ENCODE measurements at places on chromosomes 13 and 19.

GRCh38 chr13:50936679-50937078 is 27.1 kb downstream of the RNASEH2B start:
- no peak for DNase-seq

GRCh38 chr13:20544201-20544923 is 18.7 kb upstream of the CRYL1 start:
- no peak for DNase-seq

- no peak for DNase-seq
These were observed 5.1 kb downstream of the ZNF599 start for GRCh38 chr19:34767951-34768350.

DNA sequence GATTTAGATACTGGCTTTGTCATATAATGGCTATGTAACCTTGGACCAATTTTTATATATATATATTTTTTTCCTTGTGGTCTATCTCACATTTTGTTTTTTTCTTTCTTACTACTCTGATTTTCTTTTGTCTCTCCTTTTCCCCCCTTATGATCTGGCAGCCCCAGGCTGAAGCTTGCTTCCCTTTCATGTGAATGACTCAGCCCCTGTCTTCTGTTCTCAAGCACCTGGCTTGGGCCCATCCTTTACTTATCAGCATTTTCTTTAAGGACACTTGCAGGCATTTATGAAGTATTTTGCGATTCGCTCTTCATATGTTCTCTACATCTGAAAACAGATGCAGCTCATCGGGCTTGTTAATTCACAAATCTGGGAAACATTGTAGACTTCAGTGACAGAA is 163.6 kb downstream of the SPRY2 start:
- no peak for DNase-seq

GRCh38 chr19:12871681-12872080 is 9.6 kb downstream of the DNASE2 start:
- DNase-seq: no peak

DNA sequence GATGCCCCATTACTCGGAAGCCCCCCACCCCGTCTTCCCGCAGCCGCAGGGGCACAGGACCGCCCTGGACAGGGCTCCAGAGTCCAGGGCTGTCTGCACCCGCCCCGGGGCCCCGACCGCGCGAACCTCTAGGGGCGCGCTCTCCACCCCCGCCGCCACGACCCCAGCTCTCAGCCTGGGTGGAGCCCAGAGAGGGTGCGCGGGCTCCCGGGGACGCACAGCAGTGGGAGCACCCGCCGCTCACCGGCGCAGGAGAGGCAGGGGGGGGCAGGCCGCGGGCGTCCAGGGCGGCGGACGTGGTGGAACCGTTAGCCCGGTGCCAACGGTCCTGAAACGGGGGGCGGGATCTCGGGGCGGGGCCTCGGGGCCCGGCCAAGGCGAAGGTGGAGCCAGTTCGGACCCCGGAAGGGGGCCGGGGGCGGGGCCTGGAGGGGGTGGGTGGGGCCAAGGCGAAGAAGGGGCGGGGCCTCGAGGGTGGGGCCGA is at the start of gene ATP8B3:
ATP8B3 (minus strand) TSS at position 335 of the 484 bp plus-strand sequence. CDS start 540 bp downstream, outside the sequence.
- DNase-seq: peak; percentile 87

GRCh38 chr19:582497-583197 is 7.0 kb upstream of the HCN2 start:
- no peak for DNase-seq

- no peak for DNase-seq
These were observed 35.3 kb upstream of the NPAS1 start for GRCh38 chr19:46984077-46985010.

DNA sequence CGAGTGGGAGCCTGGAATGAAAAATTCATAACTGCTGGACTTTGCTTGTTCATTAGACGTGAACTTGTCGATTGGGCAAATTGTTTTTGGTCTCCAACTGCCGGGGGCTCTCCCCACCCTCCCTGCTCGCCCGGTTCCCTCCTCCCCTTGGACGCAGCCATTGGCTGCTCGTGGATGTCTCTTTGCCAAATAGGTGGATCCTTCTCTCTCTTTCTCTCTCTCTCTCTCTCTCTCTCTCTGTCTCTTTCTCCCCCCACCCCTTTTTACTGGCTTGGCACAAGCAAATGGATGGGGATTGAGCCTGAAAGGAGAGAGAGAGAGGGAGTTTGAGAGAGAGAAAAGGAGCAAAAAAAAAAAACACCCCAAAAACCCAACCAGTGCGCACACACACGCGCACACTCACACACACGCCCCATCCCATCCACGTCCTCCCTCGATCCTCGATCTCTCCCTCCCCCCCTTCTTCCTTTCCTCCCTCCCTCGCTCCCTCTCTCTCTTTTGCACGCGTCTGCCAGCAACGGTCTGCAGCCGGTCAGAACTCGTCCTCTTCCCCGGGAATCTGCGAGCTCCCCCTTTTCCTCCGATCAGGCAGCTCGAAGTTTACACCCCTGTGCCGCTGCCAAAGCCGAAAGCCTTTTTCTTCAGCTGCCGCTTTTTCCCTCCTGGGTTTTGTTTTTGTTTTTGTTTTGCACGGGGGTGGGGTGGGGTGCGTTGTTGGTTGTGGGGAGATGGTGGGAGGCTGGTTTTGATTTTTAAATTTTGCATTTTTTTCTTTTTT is 27.8 kb downstream of the NFIX start:
- DNase-seq: no peak

GRCh38 chr19:12064590-12065538 is at the start of gene ZNF844:
Gene ZNF844, plus strand, starts transcription at chr19:12064731. Its CDS starts 143 bp downstream, at chr19:12064874.
- DNase-seq: peak; percentile 78

DNA sequence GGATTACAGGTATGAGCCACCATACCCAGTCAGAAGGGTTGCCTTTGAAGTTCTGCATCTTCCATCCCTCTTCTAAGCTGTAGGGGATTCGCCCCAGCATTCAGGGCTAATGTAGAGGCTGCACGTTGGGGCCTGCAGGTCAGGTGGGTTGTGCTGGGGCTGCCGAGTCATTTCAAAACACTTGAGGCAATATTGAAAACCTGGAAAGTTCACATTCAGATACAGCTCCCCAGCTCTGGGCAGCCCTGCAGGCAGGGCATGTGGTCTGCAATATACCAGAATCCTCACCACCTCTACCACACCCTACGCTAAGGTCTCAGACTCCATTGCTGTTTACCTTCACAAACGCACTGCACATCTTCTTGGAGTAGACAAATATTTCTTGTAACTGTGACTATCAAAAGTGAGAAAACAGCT is 24.6 kb downstream of the CCNE1 start:
- DNase-seq: no peak

- no peak for DNase-seq
These were observed 46.8 kb upstream of the SACS start for GRCh38 chr13:23480324-23480723.

DNA sequence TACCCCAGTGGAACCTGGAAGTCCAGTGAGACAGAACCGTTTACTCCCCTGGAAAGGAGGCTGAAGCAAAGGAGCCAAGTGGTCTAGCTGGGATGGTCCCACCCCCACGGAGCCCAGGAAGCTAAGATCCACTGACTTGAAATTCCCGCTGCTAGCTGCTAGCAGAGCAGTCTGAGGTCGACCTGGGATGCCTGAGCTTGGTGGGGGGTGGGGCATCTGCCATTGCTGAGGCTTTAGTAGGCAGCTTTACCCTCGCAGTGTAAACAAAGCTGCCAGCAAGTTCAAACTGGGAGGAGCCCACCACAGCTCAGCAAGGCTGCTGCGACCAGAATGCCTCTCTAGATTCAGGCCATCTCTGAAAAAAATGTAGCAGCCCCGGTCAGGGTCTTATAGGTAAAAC is 437.0 kb downstream of the SUCLA2 start:
- DNase-seq: no peak

DNA sequence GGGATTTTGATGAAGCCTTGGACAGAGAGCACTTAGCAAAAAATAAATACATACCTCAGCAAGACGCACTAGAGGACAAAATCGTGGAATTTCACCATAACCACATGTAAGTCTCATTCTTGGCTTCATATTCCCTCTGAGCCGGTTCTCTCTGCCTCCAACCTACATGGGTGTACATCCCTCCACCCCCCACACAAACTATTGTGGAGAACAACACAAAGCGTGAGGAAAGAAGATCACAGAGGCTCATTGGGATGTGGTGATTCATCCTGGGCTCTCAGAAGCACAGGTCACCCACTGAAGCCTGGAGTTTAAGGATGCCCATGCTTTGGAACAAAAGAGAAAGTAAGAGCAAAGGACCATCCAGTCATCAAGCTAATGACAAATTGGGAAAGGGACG is 192.2 kb downstream of the STK24 start:
- DNase-seq: no peak

- no peak for DNase-seq
These were observed 57.2 kb upstream of the KLF12 start for GRCh38 chr13:74191410-74191809.

GRCh38 chr13:109369353-109370052 is 416.9 kb downstream of the IRS2 start:
- DNase-seq: no peak

- DNase-seq: no peak
These were observed 74.6 kb upstream of the NPAS1 start for GRCh38 chr19:46944918-46945628.

DNA sequence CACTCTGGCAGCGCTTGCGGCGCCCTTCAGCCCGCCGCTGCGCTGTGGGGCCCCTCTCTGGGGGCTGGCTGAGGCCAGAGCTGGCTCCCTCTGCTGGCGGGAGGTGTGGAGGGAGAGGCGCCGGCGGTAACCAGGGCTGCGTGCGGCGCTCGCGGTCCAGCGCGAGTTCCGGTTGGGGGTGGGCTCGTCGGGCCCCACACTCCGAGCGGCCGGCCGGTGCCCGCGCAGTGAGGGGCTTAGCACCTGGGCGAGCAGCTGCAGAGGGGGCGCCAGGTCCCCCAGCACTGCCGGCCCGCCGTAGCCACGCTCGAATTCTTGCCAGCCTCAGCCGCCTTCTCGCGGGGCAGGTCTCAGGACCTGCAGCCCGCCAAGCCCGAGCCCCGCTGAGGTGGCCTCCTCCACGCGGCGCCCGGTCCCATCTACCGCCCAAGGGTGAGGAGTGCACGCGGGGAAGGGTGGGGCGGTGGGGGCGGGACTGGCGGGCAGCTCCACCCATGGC is 879.0 kb upstream of the SLITRK5 start:
- no peak for DNase-seq

DNA sequence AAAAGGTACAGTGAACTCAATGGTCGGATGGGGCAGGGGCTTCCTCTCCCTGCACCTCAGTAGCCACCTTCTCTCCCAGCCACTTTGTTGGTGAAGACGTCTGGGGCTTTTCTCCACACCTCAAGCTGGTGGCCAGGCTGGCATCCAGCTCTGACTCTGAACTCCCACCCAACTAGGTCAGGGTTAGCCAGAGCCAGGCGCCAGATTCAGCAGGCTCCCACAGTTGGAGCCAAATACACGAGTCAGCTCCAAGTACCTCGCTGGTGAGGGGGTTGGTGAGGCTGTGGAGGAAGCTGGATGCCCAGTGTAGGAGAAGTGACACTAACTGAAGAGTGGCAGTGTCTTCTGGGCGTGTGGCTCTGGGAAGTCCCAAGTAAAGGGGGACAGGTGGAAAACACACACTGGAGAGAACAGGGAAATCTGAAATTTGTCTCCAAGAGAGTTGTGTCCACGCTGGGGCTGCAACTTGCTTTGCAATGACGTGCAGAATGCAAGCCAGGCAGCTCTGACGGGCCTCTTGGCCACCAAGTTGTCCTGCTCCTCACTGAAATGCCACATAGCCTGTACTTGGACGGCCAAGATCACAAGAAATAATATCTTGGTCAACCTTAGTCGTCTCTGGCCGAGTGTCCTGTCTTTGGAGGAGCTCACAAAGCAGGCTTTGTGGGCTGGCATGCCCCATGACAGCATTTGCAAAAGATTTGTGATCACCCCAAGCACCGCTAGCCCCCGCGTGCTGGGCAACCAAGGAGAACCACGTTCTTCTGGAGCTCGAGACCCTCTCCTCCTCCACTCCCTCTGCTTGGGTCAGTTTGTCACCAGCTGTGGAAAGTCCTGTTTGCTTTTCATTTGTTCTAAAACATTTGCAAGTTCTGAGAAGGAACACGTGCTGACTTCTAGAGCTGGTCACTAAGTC is 18.1 kb downstream of the SLC7A1 start:
- no peak for DNase-seq

GRCh38 chr19:40542202-40542859 is 34.3 kb upstream of the SHKBP1 start:
- DNase-seq: no peak

- DNase-seq: no peak
These were observed 10.2 kb downstream of the MKNK2 start for GRCh38 chr19:2040647-2041432.

DNA sequence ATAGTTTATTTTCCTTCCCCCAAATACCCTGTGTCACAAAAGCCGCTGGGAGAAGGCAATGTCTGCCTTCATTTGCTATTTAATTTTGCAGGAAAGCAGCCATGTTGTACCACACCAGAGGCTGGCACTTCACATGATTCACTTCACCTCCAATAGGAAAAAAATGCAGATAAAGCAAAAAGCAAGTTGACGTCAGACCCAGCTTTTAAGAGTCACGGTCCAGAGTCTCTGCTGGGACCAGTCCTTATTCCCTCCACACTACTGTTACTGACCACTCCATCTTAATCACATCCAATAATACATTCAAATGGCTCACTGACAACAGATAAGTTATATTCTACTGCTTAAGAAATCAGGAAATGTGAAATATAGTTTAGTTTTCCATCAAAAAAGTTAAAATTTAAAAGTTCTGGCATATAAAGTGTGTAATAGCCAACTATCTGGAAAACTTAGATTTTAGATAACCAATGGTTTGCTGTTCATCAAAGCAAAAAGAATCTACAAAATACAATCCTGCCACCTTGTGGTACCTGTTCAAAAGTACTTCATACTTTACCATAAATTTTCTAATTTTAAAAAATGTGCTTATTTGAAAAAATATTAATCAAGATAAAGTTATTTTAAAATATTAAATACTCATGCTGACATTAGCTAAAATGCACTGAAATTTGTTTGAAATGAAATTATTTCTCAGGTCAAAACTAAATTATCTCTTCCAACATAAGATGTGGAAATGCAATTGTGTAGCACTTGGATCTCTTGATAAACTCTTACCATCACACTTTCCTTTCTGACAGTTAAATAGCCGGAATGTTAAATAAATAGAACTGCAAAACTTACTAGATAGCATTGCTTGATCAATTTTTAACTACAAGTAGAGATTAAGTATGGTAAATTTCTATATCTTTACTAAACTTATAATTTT is 97.3 kb downstream of the SERP2 start:
- DNase-seq: peak; percentile 31

DNA sequence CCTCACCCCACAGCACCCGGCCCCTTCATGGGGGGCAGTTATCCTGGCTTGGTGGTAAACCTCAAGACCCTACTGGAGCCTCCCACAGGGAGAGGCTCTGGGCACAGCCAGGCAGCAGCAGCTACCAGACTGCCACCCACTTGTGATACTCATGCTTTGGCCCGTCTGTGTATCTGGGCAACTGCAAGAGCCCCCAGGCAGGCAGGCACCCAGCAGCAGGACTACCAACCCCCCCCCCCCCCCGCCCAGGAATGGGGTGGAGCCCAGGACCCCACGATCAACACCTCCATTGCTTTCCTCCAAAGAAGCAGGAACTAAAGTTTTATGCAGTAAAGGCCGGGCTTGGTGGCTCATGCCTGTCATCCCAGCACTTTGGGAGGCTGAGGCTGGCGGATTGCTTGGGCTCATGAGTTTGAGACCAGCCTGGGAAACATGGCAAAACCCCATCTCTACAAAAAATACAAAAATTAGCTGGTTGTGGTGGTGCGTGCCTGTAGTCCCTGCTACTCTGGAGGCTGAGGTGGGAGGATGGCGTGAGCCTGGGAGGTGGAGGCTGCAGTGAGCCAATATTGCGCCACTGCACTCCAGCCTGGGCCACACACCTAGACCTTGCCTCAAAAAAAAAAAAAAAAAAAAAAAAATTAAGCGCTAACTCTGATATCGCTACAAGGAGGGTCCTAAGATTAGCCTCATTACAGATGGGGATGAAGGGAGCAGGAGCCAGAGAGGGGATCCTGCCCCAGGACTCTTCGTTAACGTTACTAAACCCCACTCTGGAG is 1.1 kb upstream of the LYL1 start:
- DNase-seq: no peak

Measured in CD4-positive, alpha-beta T cell treated with Interleukin-10 for 1 hour (primary cell).